Naive thymus-derived CD4-positive, alpha-beta T cell (primary cell): ENCODE measurements at places on chromosomes 12 and 14. TPM values are rescaled to one million over a fixed set of nuclear protein-coding genes. Genes with fewer than 3 reads are reported as not detected.

DNA sequence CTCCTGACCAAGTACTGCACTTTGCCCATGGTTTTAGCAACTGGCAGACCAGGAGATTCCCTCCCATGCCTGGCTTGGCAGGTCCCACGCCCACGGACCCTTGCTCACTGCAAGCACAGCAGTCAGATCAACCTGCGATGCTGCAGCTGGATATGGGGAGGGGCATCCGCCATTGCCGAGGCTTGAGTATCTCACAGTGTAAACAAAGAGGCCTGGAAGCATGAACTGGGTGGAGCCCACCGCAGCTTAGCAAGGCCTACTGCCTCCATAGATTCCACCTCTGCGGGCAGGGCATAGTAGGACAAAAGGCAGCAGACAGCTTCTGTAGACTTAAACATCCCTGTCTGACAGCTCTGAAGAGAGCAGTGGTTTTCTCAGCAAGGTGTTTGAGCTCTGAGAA, 479.8 kb downstream of the FUT8 start:
- H3K4me3 ChIP-seq, result no peak overlapping the region
- no peaks in the 10 kb centered on the region for H3K36me3 ChIP-seq
- no peaks in the 10 kb centered on the region for H3K4me1 ChIP-seq
- DNase-seq, result no peak

The IL23A gene
- total RNA-seq, result 18.5 and 18.7 TPM in 2 replicates

The BMP4 gene
- total RNA-seq, result 1.6 TPM

DNA sequence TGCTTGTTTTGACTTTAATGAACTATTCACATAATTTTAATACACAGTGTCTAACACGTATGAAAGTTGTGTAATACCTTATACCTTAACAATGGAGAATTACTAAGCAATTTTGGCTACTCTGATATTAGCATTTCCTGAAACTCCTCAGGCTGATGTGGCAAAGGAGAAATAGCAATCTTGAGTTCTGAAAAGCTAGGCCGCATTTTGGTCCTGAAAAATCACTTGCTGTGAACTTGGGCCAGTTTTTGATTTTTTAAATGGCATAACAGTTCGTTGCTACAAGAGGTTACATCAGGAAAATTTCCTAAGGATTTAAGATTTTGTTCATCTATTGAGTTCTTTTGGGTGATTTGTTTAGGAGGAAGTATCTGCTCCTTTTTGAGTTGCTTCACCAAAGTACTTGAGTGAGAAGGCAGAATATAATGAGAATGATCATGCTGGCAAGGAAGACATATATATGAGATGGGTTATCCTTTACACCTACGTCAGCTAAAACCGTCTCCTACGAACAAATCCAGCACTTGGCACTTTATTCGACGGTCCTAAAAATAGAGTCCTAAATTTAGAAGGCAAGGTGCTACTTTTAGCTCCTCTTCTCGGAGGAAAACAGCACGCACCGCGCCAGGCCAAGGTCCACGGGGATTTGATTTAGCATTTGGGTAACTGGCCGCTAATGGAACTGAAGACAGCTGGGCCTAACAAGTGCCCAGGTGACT, 32.2 kb downstream of the MIA2 start:
- peak overlapping the region; percentile 94 for H3K27ac ChIP-seq
- H3K4me1 ChIP-seq, result peaks cover 24% of the 10 kb centered on the region
- peak overlapping the region; percentile 86 for H3K4me3 ChIP-seq
- no peaks in the 10 kb centered on the region for H3K27me3 ChIP-seq

The NELL2 gene
- 407 TPM for total RNA-seq

The PRR4 gene
- total RNA-seq, result 2.2 TPM

GRCh38 chr14:71231521-71232393, 324.5 kb downstream of the PCNX1 start:
- no peaks in the 10 kb centered on the region for H3K36me3 ChIP-seq
- H3K27ac ChIP-seq, result no peak overlapping the region
- H3K27me3 ChIP-seq, result no peaks in the 10 kb centered on the region
- DNase-seq, result no peak

The DAAM1 gene
- total RNA-seq, result 16.9 TPM

DNA sequence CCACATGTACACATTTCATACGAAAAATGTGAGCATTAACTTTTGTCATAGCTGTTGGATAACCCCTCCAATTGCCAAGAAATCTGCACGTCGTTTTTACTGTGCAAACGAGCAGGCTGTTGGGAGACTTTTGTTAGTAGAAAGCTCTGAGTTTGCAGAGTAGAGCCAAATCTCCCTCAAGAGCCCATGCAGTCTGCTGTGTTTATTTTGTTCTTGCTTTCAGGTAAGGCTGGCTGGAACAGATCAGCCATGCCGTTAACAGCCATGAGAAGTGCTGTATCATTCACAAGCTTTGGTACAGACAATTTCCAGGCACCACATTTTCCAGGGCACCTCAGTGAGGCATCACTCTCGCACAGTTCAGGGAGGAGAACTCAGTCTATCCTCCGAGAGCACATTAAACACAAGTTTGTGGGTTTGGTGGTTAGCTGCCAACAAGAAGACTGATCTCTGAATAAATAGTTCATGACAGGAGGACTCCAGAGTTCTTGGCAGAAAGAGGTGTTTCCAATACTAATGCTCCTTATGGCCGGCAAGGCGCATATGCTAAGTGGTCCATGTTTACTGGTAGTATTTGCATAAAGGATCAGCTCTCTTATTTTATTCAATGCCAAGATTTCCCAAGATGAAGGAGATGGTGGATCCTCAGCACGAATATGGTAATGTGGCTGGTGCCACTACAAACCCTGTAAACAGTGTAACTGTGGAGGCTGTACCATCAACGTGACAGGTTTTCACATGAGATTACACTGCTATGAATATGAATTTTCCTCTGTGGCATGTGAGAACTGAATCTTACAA, 30.3 kb upstream of the PELI2 start:
- H3K4me3 ChIP-seq, result no peak overlapping the region
- DNase-seq, result no peak
- no peak overlapping the region for H3K27ac ChIP-seq
- no peaks in the 10 kb centered on the region for H3K27me3 ChIP-seq
- no peaks in the 10 kb centered on the region for H3K36me3 ChIP-seq
- H3K4me1 ChIP-seq, result no peaks in the 10 kb centered on the region

DNA sequence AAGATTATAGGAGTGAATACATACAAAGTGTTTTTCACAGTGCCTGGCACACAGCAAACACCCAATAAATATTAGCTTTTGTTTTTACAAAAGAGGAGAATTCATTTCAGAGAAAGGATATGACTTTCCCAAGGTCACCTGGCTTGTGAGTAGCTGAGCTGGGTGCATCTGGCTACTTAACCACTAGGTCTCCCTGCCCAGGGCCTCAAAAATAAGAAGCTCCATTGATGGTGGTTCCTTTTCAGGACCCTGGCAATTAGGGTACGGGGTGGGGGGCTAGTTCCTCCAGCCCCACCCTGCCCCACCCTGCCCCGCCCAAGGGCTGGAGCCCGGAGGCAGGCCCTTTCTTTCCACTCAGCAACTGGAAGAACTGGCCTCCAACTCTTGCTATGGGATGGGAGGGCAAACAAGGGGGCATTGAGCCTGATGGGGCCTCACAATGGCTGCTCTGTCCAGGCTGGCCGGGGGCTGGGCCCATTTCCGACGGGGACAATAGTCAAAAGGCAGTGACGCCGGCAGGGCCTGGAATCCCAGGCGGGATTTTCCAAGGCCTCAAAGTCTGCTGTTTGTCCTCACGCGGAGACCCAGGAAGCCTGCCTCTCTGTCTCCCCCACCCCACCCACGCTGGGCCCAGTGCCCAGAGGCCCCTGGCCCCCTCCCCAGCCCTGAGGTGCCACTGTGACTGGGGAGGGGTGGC, 8.2 kb upstream of the ATG101 start:
- H3K27me3 ChIP-seq, result no peaks in the 10 kb centered on the region
- DNase-seq, result no peak
- H3K4me1 ChIP-seq, result no peaks in the 10 kb centered on the region
- H3K27ac ChIP-seq, result no peak overlapping the region
- H3K4me3 ChIP-seq, result no peak overlapping the region

The LRRIQ1 gene
- not detected for total RNA-seq

DNA sequence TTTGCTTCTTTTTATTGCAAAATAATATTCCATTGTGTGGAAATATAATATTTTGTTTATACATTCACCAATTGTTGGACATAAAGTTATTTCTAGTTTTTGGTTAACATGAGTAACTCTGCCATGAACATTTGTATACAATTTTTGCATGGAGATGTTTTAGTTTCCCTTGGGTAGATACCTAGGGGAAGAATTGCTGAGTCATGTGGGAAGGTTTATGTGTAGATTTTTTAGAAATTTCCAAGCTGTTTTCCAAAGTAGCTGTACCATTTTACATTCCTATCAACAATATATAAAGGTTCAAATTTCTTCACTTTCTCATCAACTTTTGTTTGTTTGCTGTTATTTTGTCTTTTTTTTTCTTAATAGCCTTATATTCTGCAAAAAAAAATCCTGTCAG, 664.7 kb upstream of the FBXO33 start:
- DNase-seq, result no peak
- no peaks in the 10 kb centered on the region for H3K4me1 ChIP-seq
- H3K27ac ChIP-seq, result no peak overlapping the region
- no peaks in the 10 kb centered on the region for H3K27me3 ChIP-seq

DNA sequence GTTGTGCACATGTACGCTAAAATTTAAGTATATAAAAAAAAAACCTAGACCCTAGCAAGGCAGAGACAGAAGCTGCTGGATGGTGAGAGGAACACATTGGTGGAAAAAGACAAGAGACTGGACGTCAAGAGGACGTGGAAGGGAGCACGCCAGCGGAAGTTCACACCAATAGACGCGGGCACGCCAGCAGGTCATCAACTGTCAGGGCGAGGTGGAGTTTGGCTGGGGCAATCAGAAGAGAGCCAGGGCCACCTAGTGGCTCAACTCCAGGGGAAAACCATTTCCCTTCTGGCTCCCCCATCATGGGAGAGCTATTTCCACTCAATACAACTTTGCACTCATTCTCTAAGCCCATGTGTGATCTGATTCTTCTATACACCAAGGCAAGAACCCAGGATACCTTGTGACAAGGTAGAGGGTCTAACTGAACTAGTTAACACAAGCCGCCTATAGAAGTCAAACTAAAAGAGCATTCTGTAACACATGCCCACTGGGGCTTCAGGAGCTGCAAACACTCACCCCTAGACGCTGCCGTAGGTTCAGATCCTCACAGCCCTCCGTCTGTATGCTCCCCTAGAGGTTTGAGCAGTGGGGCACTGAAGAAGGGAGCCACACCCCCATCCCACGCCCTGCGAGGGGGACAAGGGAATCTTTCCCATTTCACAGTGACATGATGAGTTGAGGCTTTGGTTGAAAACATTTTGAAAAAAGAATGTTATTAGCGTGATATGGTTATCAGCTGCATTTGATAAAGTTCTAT, 702.7 kb downstream of the TMTC2 start:
- DNase-seq, result no peak
- H3K4me1 ChIP-seq, result no peaks in the 10 kb centered on the region
- no peak overlapping the region for H3K4me3 ChIP-seq
- no peak overlapping the region for H3K27ac ChIP-seq

The NXPH4 gene
- total RNA-seq, result not detected

DNA sequence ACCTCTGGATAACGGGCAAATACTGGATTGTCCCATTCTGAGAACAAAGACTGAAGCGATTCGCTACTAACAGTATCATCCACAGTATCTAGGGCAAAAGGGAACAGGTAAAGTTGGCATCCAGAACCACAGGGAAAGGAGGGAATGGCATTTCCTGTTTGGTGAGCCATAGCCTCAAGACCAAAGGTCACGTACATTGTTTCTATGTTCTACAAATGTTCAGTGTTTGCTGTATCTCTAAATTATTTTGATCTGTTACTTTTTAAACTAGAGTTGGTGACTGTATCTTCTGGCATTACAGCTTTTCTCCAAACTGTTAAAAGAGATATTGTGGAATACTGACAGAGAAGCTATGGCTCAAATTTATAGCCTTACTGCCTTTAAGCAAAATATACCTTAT, 9.7 kb downstream of the MLH3 start:
- no peak overlapping the region for H3K4me3 ChIP-seq
- no peak for DNase-seq
- no peaks in the 10 kb centered on the region for H3K27me3 ChIP-seq
- H3K36me3 ChIP-seq, result peaks cover 4% of the 10 kb centered on the region
- peaks cover 4% of the 10 kb centered on the region for H3K4me1 ChIP-seq

DNA sequence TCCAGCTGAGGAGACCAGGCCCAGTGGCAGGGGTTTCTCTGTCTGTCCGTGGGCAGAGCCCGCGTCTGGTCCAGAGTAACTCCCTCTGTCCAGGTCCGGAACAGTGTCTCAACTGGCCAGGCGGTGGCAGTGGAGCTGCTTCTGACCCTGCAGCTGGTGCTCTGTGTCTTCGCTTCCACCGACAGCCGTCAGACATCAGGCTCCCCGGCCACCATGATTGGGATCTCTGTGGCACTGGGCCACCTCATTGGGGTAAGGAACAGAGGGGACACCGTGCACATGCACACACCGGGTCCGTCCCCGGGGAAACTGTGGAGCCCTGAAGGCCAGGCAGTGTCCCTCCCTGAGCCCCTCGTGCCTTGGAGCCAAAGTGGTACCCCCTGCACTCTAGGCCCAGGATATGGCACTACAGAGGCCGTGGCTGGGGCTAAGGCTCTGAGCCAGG, 1.5 kb downstream of the AQP6 start:
- DNase-seq, result no peak
- H3K27ac ChIP-seq, result no peak overlapping the region
- no peaks in the 10 kb centered on the region for H3K4me1 ChIP-seq
- H3K27me3 ChIP-seq, result no peaks in the 10 kb centered on the region
- no peak overlapping the region for H3K4me3 ChIP-seq

- no peaks in the 10 kb centered on the region for H3K36me3 ChIP-seq
- H3K27me3 ChIP-seq, result no peaks in the 10 kb centered on the region
- peak overlapping the region; percentile 96 for H3K27ac ChIP-seq
- H3K4me3 ChIP-seq, result peak overlapping the region; percentile 42
- H3K4me1 ChIP-seq, result peaks cover 48% of the 10 kb centered on the region
- no peak for DNase-seq
Observed at GRCh38 chr12:121794534-121795033, 1.1 kb upstream of the RHOF start.

The PPM1A gene
- total RNA-seq, result 43.0 TPM

- no peaks in the 10 kb centered on the region for H3K4me1 ChIP-seq
- H3K27me3 ChIP-seq, result no peaks in the 10 kb centered on the region
- H3K4me3 ChIP-seq, result no peak overlapping the region
- no peaks in the 10 kb centered on the region for H3K36me3 ChIP-seq
Observed at GRCh38 chr12:17035372-17035771, 429.4 kb upstream of the LMO3 start.

- no peak for DNase-seq
- H3K36me3 ChIP-seq, result no peaks in the 10 kb centered on the region
- peak overlapping the region; percentile 87 for H3K27ac ChIP-seq
- H3K4me1 ChIP-seq, result peaks cover 14% of the 10 kb centered on the region
- no peaks in the 10 kb centered on the region for H3K27me3 ChIP-seq
Observed at GRCh38 chr14:77375973-77376770, 722 bp downstream of the TMED8 start.

DNA sequence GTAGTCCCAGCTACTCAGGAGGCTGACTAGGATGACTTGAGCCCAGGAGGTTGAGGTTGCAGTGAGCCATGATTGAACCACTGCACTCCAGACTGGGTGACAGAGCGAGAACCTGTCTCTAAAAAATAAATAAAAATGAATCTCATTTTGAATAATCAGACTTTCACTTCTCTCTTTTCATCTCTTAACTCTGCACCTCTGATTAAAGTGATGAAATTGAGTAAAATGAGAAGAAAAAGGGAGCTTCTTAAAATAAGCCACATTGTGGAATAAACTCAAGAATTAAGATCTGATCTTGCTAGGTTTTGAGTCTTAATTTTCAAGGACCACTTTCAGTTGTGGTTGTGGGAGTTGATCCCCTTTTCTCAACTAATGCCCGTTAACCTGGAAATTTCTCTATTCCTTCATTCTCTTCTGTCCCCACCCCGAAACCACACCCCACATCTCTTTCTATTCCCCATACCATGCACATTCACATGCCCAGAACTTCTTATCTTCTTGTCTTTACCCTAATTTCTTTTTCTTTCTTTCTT, 70.9 kb upstream of the ETV6 start:
- H3K27ac ChIP-seq, result no peak overlapping the region
- DNase-seq, result no peak
- no peak overlapping the region for H3K4me3 ChIP-seq
- H3K4me1 ChIP-seq, result no peaks in the 10 kb centered on the region

The SYNDIG1L gene
- total RNA-seq, result not detected in 2 replicates
